Stomach (tissue), 19 donors: ENCODE measurements at places on chromosomes 4 and X.

DNA sequence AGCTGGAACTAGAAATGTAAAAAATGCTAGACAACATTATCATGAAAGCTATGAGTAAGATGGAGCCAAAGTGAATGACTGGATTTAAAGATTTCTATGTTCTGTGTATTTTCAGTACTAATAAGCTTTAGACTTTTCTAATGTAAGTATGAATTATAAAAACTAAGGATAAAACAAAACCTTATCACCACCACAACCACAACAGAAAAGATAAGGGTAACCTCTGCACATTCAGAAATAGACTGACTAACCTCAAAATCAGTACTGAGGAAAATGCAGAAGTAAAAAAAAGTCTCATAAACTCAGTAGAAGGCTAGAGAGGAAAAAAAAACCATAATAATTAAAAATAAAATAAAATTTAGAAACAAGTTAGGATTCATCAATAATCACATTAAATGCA is 14.9 kb upstream of the UBE2NL start:
- no peaks in the 10 kb centered on the region for H3K36me3 ChIP-seq
- no peak overlapping the region for H3K4me3 ChIP-seq
- H3K27me3 ChIP-seq, result no peaks in the 10 kb centered on the region
- no peak for DNase-seq
- no peak overlapping the region for H3K27ac ChIP-seq

- no peaks in the 10 kb centered on the region for H3K36me3 ChIP-seq
- no peak overlapping the region for H3K27ac ChIP-seq
- no peaks in the 10 kb centered on the region for H3K4me1 ChIP-seq
- DNase-seq, result peak; percentile 10
These were observed 69.2 kb downstream of the PHKA1 start for GRCh38 chrX:72644946-72645345.

- peak within 1 kb of the TSS; percentile 28 for H3K27ac ChIP-seq
- DNase-seq, result peak; percentile 59
- H3K4me3 ChIP-seq, result peak within 1 kb of the TSS; percentile 68
- H3K36me3 ChIP-seq, result no peaks in the 10 kb centered on the region
These were observed at the start of gene ABCG2 for GRCh38 chr4:88158489-88159228. TSS of gene ABCG2 (minus strand) at chr4:88158639. CDS start at chr4:88139995, 18,644 bp downstream.

GRCh38 chr4:82213485-82214417 is 160.0 kb downstream of the HNRNPD start:
- no peak for DNase-seq
- no peaks in the 10 kb centered on the region for H3K36me3 ChIP-seq
- no peak overlapping the region for H3K4me3 ChIP-seq

- H3K4me3 ChIP-seq, result no peak overlapping the region
- H3K27ac ChIP-seq, result no peak overlapping the region
- DNase-seq, result no peak
- peaks cover 85% of the 10 kb centered on the region for H3K27me3 ChIP-seq
- no peaks in the 10 kb centered on the region for H3K4me1 ChIP-seq
These were observed 44.6 kb upstream of the ADRA2C start for GRCh38 chr4:3721627-3722026.

DNA sequence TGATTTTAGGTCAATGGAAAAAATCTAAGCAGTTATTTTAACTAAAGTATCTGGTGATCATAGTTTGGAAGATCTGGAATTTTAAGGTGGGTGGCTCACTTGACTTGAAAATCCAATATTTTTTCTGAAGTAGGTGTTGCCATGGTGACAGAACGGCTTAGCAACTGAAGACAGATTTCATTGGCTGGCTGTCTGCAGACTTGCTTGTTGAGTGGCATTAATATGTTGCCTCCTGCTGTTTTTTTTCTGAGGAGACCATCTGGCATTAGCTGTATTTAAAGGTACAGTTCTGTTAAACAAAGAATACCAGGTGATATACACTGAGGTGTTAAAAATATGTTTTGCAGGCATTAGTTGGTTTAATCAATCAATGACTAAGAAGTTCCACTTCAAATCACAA is 19.8 kb downstream of the CPE start:
- no peak overlapping the region for H3K4me3 ChIP-seq
- H3K36me3 ChIP-seq, result no peaks in the 10 kb centered on the region
- H3K4me1 ChIP-seq, result no peaks in the 10 kb centered on the region
- no peak for DNase-seq

DNA sequence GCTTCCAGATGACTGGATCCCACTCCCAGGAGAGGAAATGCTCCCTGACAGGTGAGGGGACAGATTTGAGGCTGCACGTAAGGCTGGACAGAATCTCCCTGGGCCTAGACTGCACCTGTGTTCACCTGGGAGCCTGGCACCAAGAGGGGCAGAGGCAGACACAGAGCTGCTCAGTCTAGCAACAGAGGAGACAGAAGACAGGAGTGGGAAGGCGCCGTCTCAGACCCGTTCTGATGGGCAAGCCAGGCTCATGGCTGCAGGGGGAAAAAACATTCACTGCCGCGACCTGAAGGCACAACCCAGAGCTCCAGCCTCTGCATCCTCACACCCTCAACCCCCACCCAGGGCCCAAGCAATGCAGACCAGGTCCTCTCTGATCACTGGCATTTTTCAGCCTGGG is 16.8 kb downstream of the BCAP31 start:
- DNase-seq, result no peak
- H3K27me3 ChIP-seq, result no peaks in the 10 kb centered on the region
- peaks cover 43% of the 10 kb centered on the region for H3K36me3 ChIP-seq
- H3K4me3 ChIP-seq, result no peak overlapping the region
- H3K27ac ChIP-seq, result no peak overlapping the region

GRCh38 chrX:40087425-40088298 is 10.1 kb downstream of the BCOR start:
- no peaks in the 10 kb centered on the region for H3K27me3 ChIP-seq
- peak overlapping the region; percentile 37 for H3K27ac ChIP-seq
- H3K4me3 ChIP-seq, result no peak overlapping the region

DNA sequence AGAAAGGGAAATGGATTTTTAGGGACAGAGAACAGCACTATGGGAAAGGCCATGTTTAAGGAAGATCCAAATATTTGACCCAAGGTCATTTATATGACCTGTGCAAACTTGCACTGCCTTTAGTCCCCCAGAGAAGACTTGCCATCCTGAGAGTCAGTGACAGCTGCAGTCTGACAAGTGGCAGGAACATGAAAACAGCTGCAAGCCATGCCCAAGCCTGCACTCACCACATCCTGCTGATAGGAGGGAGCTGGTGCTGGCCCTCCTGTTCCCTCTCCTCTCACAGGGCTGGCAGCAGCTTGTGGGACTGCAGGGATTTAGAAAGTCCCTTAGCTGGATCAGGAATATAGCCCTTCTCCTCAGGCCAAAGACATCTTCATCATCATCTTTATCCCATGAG is 187.7 kb downstream of the RAP1GDS1 start:
- H3K4me1 ChIP-seq, result no peaks in the 10 kb centered on the region
- peaks cover 4% of the 10 kb centered on the region for H3K36me3 ChIP-seq
- H3K4me3 ChIP-seq, result no peak overlapping the region
- no peaks in the 10 kb centered on the region for H3K27me3 ChIP-seq

DNA sequence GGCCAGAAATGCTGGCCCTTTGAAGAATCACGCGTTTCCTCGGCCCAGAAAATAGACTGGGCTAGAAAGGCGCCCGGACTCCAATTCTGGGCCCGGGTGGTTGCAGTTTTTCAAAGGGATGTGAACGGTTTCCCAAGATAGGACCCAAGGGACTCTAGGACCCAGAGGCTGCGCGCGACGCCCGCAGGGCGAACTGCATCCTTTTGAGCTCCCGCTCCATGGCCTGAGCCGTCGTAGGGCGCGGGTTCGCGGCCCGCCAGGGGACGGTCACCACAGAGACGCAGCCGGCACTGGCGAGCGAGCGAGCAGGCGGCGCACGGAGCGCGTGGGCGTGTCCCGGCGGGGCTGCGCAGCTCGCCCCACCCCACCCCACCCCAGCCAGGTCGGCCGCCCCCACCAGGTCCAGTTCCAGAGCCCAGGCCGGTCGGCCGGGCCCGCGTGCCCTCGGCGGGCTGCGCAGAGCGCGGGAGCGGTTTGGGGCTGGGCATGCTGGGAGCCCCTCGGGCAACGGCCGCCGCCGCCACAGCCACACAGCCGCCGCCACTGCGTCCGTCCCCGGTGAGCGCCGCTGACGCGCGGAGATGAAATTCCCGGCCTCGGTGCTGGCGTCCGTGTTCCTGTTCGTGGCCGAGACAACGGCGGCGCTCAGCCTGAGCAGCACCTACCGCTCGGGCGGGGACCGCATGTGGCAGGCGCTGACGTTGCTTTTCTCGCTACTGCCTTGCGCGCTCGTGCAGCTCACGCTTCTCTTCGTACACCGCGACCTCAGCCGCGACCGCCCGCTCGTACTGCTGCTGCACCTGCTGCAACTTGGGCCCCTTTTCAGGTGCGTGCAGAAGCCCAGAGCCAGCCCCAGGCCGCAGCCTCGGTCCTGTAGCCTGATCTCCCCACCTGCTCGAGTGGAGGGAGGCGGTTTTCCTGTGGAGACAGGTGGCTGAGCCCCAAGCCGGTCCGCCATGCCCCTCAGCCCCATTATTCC is at the start of gene XK:
Gene XK (plus strand): TSS at position 411 of the 979 bp plus-strand sequence. CDS start 171 bp downstream, at position 582.
- no peaks in the 10 kb centered on the region for H3K27me3 ChIP-seq
- peaks cover 14% of the 10 kb centered on the region for H3K4me1 ChIP-seq
- H3K36me3 ChIP-seq, result no peaks in the 10 kb centered on the region
- peak within 1 kb of the TSS; percentile 48 for H3K4me3 ChIP-seq

DNA sequence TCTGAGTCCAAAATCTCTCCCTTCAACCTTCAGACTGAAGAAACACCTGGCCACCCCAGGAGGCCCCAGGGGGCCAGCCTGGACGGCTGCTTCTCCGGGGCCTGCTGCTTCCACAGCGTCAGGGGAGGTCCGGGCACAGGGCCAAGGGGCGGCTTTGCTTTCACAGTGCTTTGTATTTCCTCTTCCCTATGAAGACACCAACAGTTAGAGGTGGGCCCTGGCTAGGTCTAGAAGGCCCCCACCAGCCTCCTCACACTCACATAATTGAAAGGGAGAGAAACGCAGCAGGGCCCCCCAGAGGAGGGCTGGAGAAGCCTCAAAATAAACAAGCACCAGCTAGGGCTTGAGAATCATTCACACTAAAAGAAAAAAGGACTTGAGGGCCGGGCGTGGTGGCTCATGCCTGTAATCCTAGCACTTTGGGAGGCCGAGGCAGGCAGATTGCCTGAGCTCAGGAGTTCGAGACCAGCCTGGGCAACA is 17.8 kb downstream of the SCD5 start:
- no peaks in the 10 kb centered on the region for H3K27me3 ChIP-seq
- H3K36me3 ChIP-seq, result no peaks in the 10 kb centered on the region
- peak; percentile 95 for DNase-seq
- H3K4me1 ChIP-seq, result peaks cover 32% of the 10 kb centered on the region
- peak overlapping the region; percentile 59 for H3K27ac ChIP-seq

DNA sequence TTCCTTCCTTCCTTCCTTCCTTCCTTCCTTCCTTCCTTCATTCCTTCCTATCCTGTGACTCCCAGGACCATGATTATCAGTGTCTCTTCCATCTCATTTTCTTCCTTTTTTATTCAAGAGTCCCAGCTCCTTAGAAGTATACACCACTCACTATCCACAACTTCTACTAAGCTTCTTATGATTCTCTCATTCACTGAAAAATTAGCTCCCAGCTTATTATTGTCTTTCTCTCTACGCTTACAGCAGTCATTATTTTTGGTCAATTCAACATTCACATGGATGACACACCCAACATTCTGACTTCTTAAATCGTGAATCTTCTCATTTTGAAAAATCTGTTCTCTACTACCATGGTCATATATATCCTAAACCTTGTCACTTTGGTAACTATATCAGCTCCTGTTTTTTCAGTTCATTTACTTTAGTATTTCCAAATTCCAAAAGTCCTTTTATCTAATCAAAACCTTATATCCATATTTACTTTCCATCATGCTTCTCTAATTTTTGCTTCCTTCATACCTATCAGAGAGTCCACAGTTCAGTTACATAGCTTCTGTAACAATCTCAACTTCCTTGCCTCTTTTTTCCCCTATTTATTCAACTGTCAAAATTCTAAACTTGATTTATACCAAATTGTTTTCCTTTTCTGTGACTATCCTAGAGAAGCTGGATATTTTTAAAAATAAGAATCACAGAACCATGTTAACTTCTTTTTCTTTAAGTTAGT is 677.5 kb downstream of the RAPGEF2 start:
- no peak for DNase-seq
- no peaks in the 10 kb centered on the region for H3K36me3 ChIP-seq
- no peaks in the 10 kb centered on the region for H3K27me3 ChIP-seq
- H3K4me3 ChIP-seq, result no peak overlapping the region

GRCh38 chr4:40871695-40872250 is 122.0 kb downstream of the NSUN7 start:
- no peaks in the 10 kb centered on the region for H3K4me1 ChIP-seq
- H3K4me3 ChIP-seq, result no peak overlapping the region
- no peak for DNase-seq
- no peaks in the 10 kb centered on the region for H3K27me3 ChIP-seq

GRCh38 chr4:25313201-25313895 is 774 bp downstream of the ZCCHC4 start:
- H3K27me3 ChIP-seq, result no peaks in the 10 kb centered on the region
- peak overlapping the region; percentile 81 for H3K4me3 ChIP-seq
- DNase-seq, result no peak
- peaks cover 20% of the 10 kb centered on the region for H3K4me1 ChIP-seq
- H3K36me3 ChIP-seq, result peaks cover 31% of the 10 kb centered on the region

DNA sequence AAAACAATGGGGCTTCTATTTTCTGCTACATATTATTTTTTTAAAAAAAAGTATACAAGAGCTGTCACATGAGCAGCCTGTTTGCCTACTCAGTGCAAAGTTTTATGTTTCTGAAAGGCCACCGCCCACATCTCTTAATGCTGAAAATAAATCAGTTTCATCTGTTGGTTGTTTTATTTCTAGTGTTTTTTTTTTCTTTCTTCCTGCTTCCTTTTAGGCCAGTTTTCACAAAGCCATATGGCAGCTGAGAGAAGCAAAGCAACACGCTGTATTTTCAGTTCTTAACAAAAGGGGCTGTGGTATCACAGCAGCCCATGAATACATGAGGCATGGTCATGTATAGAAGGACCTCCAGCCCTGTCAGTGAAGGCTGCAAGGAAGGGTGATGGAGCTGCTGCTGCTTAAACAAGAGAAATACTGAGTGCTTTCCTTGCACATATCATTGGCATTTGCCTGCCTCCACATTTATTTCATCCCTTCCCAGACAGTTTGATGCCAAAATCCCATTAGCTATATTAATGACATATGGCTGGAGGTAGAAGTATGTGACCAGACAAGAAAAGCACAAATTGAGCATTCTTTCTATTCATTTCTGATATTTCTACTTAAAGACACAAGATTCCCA is 172.5 kb downstream of the PCDH18 start:
- no peaks in the 10 kb centered on the region for H3K27me3 ChIP-seq
- H3K4me3 ChIP-seq, result no peak overlapping the region
- H3K36me3 ChIP-seq, result no peaks in the 10 kb centered on the region
- no peaks in the 10 kb centered on the region for H3K4me1 ChIP-seq
- no peak for DNase-seq

DNA sequence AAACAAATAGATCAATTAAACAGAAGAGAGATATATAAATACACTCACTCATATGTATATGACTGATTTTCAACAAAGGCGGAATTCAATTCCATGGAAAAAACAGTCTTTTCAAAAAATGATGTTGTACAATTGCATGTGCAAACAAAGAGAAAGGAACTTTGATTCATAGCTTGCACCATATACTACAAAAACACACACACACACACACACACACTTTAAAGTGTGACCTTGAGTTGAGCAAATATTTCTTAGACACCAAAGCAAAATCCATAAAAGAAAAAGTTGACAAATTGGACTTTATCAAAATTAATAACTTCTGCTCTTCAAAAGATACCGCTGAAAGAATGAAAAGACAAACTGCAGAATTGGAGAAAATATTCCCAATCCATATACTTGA is 168.8 kb downstream of the EVC2 start:
- no peak for DNase-seq
- H3K27me3 ChIP-seq, result no peaks in the 10 kb centered on the region
- H3K4me3 ChIP-seq, result no peak overlapping the region
- no peak overlapping the region for H3K27ac ChIP-seq
- H3K4me1 ChIP-seq, result no peaks in the 10 kb centered on the region
